ENCODE measurements at places on chromosomes 5 and 9.

DNA sequence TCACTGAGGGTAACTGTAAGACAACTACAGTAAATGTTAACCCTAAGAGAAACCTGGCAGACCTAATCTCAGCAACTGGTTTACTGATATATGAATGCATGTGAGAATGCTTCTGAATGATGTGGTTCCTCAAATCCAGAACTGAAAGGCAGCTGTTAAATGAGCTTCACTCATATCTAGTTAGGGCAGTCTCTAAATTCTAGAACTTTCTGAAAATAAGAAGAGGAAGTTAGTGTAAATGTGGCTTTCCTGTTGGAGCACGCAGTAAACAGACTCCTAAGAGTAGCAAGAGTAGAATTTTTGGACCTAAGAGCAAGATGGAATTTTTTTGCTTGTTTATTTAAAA is 117.9 kb upstream of the KCNN2 start:
- no peak for DNase-seq

- no peak for DNase-seq
These were observed 8.6 kb downstream of the SUSD3 start for GRCh38 chr9:93066978-93067603.

DNA sequence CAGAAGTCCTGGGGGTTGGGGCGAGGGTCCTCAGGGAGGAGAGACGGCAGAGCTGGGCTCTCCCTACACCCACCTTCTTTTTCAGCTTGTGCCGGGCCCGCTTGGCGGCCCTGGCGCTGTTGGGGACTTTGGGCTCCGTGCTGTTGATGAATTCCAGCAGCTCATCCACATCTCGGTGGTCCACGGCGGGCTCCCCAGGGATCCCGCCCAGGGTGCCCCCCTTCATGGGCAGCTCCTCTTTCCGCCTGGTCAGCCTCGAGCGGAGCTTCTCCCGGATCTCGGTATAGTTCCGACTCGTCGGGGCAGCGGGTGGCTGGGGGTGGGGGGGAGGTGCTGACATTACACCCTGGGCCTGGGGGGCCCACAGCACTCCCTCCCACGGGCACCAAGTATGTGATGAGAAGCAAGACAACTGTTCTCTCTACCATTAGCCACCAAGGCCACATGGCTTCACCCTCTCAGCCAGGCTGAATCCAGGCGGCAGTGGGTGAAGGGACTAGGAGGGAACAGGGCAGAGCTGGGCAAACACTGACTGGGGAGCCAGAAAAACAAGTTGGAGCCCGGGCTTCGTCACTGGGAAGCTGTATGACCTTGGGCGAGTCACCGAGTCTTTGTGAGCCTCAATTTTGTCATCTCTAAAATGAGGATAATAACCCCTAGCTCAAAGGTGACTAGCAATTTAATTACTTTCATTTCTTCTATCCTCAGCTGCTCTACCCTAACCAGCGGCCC is 14.6 kb upstream of the DDX41 start:
- DNase-seq, result no peak

DNA sequence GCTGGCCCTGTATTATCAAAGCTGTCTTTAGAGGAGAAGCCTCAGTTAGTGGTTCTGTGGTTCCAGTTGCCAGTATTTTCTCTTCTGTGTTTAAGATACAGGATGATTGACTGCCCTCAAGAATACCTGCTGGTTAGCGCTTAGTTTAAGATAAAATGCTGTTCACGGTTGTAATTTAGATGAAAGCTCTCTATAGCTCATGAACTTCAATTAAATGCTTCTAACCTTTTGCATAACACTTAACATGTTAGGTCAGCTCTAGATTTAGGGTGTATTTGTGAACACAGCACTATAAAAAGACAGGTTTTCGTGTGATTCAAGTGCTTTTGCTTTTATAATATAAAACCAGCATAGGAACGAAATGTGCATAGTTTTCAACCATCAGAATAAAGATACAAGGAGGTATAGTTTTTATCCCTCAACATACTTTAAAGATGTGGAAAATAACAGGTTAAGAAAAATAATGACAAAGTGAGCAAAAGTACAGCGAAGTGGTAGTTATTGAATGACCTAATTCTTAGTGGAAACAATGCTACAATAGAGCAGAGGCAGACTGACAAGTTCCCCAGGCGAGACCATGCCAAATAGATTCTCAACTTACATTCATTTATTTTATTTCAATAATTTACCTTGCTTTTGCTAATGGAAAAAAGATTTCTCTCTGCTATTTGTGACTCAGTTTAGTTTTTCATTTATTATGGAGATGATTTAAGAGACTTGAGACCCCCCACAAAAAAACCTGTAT is 602.6 kb upstream of the DMAC1 start:
- DNase-seq, result no peak

All from stimulated activated CD4-positive, alpha-beta T cell treated with anti-CD3 and anti-CD28 coated beads, TNF-alpha, amount 100 ng/mL, for 4 hours (primary cell).